Nasal cavity respiratory epithelium epithelial cell of viscerocranial mucosa (primary cell): ENCODE measurements at places on chromosomes 3 and 15. TPM values are rescaled to one million over a fixed set of nuclear protein-coding genes. Genes with fewer than 3 reads are reported as not detected.

MTFMT gene
- 16.1 and 30.9 TPM in 2 replicates for total RNA-seq

MITF gene
- total RNA-seq, result 2.1 and 3.3 TPM in 2 replicates

MESP2 gene
- 0.21 and 0.34 TPM in 2 replicates for total RNA-seq

AADACL2 gene
- total RNA-seq, result not detected in 2 replicates

PRTG gene
- total RNA-seq, result under 0.01 TPM in 1 of 2 replicates, not detected in the other

CNTN4 gene
- 0.28 TPM in 1 of 2 replicates, not detected in the other for total RNA-seq

ZIC4 gene
- total RNA-seq, result not detected in 2 replicates

ZNF80 gene
- total RNA-seq, result not detected in 2 replicates

KCNH8 gene
- total RNA-seq, result not detected in 2 replicates

CLRN1 gene
- not detected in 2 replicates for total RNA-seq

CYP8B1 gene
- total RNA-seq, result not detected in 2 replicates

LDHAL6B gene
- not detected in 2 replicates for total RNA-seq

GOLGA6L4 gene
- total RNA-seq, result 0.34 and 0.78 TPM in 2 replicates

TOPBP1 gene
- 16.1 and 22.9 TPM in 2 replicates for total RNA-seq

CCR1 gene
- not detected in 2 replicates for total RNA-seq

PLA2G4B gene
- 6.6 and 17.1 TPM in 2 replicates for total RNA-seq

CGNL1 gene
- total RNA-seq, result 1.4 and 1.9 TPM in 2 replicates

SH3GL3 gene
- under 0.01 and 0.14 TPM in 2 replicates for total RNA-seq

MYZAP gene
- total RNA-seq, result 1.4 and 2.8 TPM in 2 replicates

RMDN3 gene
- 22.2 and 27.6 TPM in 2 replicates for total RNA-seq

GOLGA8N gene
- total RNA-seq, result 1.4 and 3.1 TPM in 2 replicates

SAMMSON gene
- total RNA-seq, result not detected in 2 replicates

PLA2G4F gene
- 6.5 and 9.6 TPM in 2 replicates for total RNA-seq

CLSTN2 gene
- total RNA-seq, result under 0.01 and 0.21 TPM in 2 replicates

SNX1 gene
- 26.3 and 57.6 TPM in 2 replicates for total RNA-seq

GOLGA8H gene
- under 0.01 and 0.07 TPM in 2 replicates for total RNA-seq

DGKG gene
- total RNA-seq, result 0.34 and 0.57 TPM in 2 replicates

MESP1 gene
- 0.07 and 0.34 TPM in 2 replicates for total RNA-seq

FOXL2NB gene
- under 0.01 and 0.57 TPM in 2 replicates for total RNA-seq

MELTF gene
- 1.0 and 24.5 TPM in 2 replicates for total RNA-seq

GPR15 gene
- not detected in 2 replicates for total RNA-seq

EAF2 gene
- total RNA-seq, result 4.2 and 6.2 TPM in 2 replicates

SGO1 gene
- total RNA-seq, result under 0.01 and 0.14 TPM in 2 replicates

CAPN3 gene
- 0.68 and 4.6 TPM in 2 replicates for total RNA-seq

SCAANT1 gene
- total RNA-seq, result not detected in 2 replicates

ITIH1 gene
- total RNA-seq, result not detected in 2 replicates

MYD88 gene
- 18.8 and 33.0 TPM in 2 replicates for total RNA-seq

RASGRF1 gene
- total RNA-seq, result 0.78 TPM in 1 of 2 replicates, not detected in the other

SLC35G2 gene
- total RNA-seq, result 3.8 and 5.8 TPM in 2 replicates

TF gene
- 0.21 and 0.34 TPM in 2 replicates for total RNA-seq

KLF13 gene
- total RNA-seq, result 60.8 and 84.2 TPM in 2 replicates

ERICH6 gene
- total RNA-seq, result not detected in 2 replicates

SLC22A13 gene
- 0.34 and 0.43 TPM in 2 replicates for total RNA-seq

PDCD10 gene
- 110 and 122 TPM in 2 replicates for total RNA-seq
